Chondrocyte (in vitro differentiated cells): ENCODE measurements at places on chromosomes 3 and 15. TPM values are rescaled to one million over a fixed set of nuclear protein-coding genes. Genes with fewer than 3 reads are reported as not detected.

MCF2L2 gene
- total RNA-seq, result 1.6 to 2.6 TPM (median 2.1 TPM) in 3 replicates

TEX55 gene
- total RNA-seq, result not detected in 3 replicates

LARP6 gene
- total RNA-seq, result 79.4 to 138 TPM (median 135 TPM) in 3 replicates

C3orf49 gene
- not detected in 3 replicates for total RNA-seq

GOLGA8R gene
- 3.4 to 8.5 TPM (median 4.4 TPM) in 3 replicates for total RNA-seq

DNA sequence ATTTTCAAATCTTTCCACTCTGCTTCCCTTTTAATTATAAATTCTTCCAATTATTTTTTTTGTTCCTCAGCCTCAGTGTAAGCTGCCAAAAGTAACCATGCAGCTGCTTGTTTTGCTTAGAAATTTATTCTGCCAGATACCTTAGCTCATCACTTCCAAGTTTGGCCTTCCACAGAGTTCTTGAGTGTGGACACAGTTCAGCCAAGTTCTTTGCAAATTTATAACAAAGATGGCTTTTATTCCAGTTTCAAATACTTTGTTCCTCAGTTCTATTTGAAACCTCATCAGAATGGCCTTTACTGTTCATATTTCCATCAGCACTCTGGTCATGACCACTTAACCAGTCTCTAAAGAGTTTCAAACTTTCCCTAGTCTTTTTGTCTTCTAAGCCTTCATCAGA, 10.3 kb downstream of the RTP1 start:
- no peak for DNase-seq
- no peaks in the 10 kb centered on the region for H3K27me3 ChIP-seq
- no peaks in the 10 kb centered on the region for H3K36me3 ChIP-seq
- peaks cover 50% of the 10 kb centered on the region for H3K4me1 ChIP-seq
- H3K4me3 ChIP-seq, result no peak overlapping the region

DNA sequence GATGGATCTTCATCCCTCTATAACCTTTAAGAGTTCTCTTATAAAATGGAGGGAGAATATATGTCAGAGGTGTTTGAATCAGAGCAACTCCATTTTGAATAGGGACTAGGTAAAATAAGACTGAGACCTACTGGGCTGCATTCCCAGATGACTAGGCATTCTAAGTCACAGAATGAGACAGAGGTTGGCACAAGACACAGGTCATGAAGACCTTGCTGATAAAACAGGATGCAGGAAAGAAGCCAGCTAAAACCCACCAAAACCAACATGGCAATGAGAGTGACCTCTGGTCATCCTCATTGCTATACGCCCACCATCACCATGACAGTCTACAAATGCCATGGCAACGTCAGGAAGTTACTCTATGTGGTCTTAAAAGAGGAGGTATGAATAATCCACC, 211.0 kb downstream of the GBE1 start:
- no peak overlapping the region for H3K4me3 ChIP-seq
- no peak overlapping the region for H3K27ac ChIP-seq
- no peak for DNase-seq
- H3K27me3 ChIP-seq, result no peaks in the 10 kb centered on the region

DNA sequence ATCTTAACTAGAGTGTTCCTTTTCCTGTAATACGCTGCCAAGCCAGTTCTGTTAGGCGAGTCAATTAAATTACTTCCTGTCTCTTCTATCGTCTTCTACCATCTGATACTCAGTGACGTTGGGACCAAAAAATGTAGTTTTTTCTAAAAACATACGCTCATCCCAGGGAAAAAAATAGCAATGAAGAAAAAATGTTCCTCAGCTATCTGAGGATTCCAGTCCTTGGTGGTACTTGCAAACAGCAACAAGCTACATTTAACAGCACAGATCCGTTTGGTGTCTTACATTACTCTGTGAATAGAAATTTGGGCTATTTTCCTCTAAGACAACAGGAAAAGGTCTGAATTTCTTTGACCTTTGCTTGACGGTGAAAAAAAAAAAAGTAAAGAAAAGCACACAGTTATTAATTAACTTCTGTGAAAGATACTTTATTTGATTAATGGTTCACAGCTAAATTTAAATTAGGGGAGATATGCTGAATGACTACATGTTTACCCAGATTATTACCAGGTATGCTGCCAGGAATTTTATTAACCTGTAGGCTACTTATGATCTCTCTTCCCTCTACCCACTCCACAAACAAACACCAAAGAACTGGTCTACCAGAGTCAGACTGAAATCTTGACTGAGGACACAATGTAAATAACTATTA, 254.4 kb upstream of the ZPLD1 start:
- peaks cover 9% of the 10 kb centered on the region for H3K4me1 ChIP-seq
- no peaks in the 10 kb centered on the region for H3K27me3 ChIP-seq
- no peaks in the 10 kb centered on the region for H3K36me3 ChIP-seq
- H3K27ac ChIP-seq, result no peak overlapping the region
- no peak overlapping the region for H3K4me3 ChIP-seq

GRCh38 chr15:66472176-66472999, 25.2 kb downstream of the SNAPC5 start:
- H3K4me1 ChIP-seq, result peaks cover 25% of the 10 kb centered on the region
- H3K27me3 ChIP-seq, result no peaks in the 10 kb centered on the region
- DNase-seq, result no peak
- peak overlapping the region; percentile 37 for H3K27ac ChIP-seq

DNA sequence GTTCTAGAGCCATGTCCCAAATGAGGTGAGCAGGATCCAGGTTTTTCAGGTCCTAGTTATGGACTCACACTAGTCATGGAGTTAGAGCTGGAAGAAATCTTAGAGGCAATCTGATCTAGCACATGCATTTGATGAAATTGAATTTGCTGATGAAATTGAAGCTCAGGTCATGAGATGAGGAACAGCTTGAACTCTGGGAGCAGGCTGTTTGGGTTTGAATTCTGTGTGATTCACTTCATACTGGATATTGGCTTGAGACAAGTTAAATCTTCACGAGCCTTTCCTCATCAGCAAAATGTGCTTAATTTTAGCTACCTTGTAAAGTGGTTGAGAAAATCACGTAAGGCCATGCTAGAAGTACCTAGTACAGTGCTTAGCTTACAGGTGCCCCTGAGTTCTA, 33.5 kb upstream of the PARL start:
- H3K4me1 ChIP-seq, result no peaks in the 10 kb centered on the region
- H3K4me3 ChIP-seq, result no peak overlapping the region
- H3K27me3 ChIP-seq, result no peaks in the 10 kb centered on the region

- peaks cover 14% of the 10 kb centered on the region for H3K27me3 ChIP-seq
- DNase-seq, result no peak
- no peak overlapping the region for H3K27ac ChIP-seq
- H3K4me3 ChIP-seq, result no peak overlapping the region
- H3K4me1 ChIP-seq, result no peaks in the 10 kb centered on the region
- H3K36me3 ChIP-seq, result no peaks in the 10 kb centered on the region
Observed at GRCh38 chr3:167469381-167469780, 4.5 kb downstream of the SERPINI2 start.

GRCh38 chr3:65524584-65524983, 514.1 kb downstream of the MAGI1 start:
- H3K4me3 ChIP-seq, result no peak overlapping the region
- H3K36me3 ChIP-seq, result no peaks in the 10 kb centered on the region
- no peaks in the 10 kb centered on the region for H3K27me3 ChIP-seq
- no peak for DNase-seq
- no peak overlapping the region for H3K27ac ChIP-seq
- peaks cover 12% of the 10 kb centered on the region for H3K4me1 ChIP-seq

DNA sequence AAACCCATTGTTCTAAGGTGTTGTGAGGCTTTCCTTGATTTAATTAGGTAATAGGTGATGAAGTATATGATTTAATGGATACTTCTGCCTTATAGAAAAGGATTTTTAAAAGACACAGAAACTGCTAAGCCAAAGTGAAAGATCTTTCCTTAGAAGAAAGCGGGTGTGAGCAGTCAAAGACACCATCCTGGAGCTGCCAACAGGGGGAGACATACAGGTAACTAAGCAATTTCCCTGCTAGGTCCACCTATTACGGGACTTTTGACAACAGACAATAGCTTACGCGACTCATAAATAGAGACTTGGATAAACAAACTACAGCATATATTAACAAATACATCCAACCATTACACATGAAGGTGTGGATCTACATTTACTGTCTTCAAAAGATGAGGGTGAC, 669.5 kb downstream of the SQOR start:
- no peaks in the 10 kb centered on the region for H3K4me1 ChIP-seq
- H3K4me3 ChIP-seq, result no peak overlapping the region
- no peaks in the 10 kb centered on the region for H3K36me3 ChIP-seq
- DNase-seq, result no peak

- H3K36me3 ChIP-seq, result peaks cover 2% of the 10 kb centered on the region
- H3K27me3 ChIP-seq, result no peaks in the 10 kb centered on the region
- H3K4me1 ChIP-seq, result peaks cover 37% of the 10 kb centered on the region
- no peak overlapping the region for H3K4me3 ChIP-seq
- H3K27ac ChIP-seq, result no peak overlapping the region
- DNase-seq, result peak; percentile 89
Observed at GRCh38 chr3:13501056-13501455, 20.9 kb downstream of the HDAC11 start.

DNA sequence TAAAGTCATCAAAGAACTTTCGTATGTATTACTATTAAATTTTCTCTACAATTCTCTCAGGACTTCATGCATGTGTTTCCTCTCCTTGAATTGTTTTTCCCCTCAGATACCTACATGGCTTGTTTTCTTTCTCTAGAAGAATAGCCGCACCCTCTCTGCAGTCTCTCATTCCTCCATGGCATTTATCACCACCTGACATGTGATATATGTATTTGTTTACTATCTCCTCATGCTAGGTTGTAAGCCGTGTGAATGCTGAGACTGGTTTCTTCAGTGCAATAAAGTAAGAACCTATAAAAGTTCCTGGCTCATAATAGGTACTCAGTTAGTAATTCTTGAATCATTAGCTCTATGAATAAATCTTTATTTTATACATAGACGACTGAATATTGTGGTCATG, 149.2 kb downstream of the CNTN4 start:
- no peak overlapping the region for H3K27ac ChIP-seq
- H3K36me3 ChIP-seq, result no peaks in the 10 kb centered on the region
- no peaks in the 10 kb centered on the region for H3K4me1 ChIP-seq
- H3K27me3 ChIP-seq, result peaks cover 5% of the 10 kb centered on the region
- H3K4me3 ChIP-seq, result no peak overlapping the region

DNA sequence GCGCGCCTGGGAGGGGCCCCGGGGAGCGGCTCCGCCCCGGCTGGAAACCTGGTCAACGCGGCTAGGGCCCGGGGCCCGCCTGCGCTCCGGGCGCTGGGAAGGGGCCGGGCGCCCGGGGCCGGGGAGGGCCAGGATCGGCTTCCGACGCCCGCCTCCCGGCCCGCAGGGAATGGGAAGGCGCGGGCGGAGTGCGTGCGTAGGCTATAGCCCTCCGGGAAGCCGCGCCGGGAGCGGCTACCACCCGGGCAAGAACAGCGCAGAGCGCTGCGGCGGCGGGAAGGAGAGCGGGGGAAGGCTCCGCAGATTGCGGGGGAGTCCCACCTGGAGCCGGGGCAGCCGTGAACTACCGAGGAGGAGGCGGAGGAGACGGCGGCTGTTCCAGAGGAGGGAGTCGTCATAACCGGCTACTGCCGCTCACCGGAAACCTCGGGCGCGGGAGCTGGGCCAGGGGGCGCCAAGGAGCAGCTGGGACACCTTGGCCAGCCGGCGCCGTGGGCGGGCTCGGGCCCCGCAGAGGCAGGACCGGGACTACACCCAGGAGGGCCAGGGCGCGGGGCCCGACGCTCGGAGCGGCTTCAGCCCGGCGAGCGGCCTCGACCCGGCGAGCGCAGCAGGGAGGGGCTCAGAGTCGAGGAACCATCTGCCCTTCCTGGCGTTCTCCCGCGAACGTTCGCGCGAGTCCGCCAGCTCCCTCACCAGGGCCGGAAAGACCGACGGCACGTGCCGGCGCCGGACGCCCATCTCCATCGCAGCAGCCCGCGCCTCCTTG, at the start of gene EOGT:
TSS of gene EOGT (minus strand) at position 432 of the 769 bp plus-strand sequence. CDS start 3,838 bp downstream, outside the sequence.
- H3K4me1 ChIP-seq, result peaks cover 66% of the 10 kb centered on the region
- H3K27ac ChIP-seq, result peak within 1 kb of the TSS; percentile 88
- H3K4me3 ChIP-seq, result peak within 1 kb of the TSS; percentile 77
- DNase-seq, result peak; percentile 96

DNA sequence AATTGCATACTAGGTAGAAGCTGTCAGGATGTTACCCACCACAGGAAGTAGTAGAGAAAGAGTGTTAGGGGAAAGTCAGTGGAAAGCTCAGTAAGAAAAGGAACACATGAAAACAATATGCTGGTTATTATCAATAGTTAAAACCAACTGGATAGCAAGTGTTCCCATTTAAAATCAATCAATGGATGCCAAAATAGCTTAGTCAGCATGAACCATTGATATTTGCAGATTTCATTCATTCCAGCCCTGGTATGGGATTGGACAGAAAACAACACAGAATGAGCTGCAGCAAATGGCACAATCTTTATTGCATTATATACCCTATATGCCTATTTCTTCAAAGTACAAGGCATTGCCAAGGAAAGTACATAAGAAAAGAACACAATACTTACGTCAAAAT, 293.7 kb downstream of the EPHA6 start:
- DNase-seq, result no peak
- no peak overlapping the region for H3K27ac ChIP-seq
- H3K36me3 ChIP-seq, result no peaks in the 10 kb centered on the region
- H3K4me3 ChIP-seq, result no peak overlapping the region
- no peaks in the 10 kb centered on the region for H3K4me1 ChIP-seq
